CD4-positive, alpha-beta T cell treated with Interferon alpha-2 for 1 hour (primary cell): ENCODE measurements at places on chromosomes 1 and 21.

DNA sequence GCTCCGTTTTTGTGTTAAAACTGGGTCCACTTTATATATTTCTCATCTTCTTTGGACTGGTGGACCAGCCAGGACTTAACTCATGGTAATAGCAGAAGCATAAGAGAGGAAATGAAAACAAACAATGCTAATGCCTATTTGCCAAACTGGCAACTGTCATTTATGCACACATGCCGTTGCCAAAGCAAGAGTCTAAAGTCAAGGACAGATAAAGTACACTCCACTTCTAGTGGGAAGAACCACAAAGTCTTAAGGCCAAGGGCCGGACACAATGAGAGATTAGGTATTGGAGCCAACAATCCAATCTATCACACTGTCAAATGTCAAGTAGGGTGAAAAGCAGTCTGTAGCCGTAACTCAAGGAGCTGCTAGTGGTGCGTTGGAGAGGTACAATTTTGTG, 157.7 kb downstream of the LYPLAL1 start:
- no peak for DNase-seq

GRCh38 chr1:204088596-204088995, 15.7 kb downstream of the SOX13 start:
- no peak for DNase-seq

- DNase-seq = no peak
These were observed 211.0 kb downstream of the TOMM20 start for GRCh38 chr1:234917495-234918180.

DNA sequence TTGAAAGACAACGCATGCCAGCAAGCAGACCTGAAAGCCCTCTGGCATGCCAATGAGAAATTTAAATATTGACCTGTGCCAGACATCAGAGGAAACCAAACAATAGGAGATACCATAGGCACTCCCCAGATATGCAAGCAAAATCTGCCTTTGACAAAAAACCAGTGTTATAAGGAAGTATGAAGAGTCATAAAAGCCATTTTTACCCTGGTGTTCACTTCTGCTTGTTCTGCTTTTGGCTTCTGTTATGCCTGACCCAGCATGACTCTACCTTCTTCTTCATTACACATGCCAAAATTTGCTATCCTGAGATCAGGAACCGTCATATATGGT, 26.4 kb downstream of the NPHS2 start:
- DNase-seq = no peak

- no peak for DNase-seq
These were observed 218.1 kb downstream of the FMN2 start for GRCh38 chr1:240309769-240310168.

DNA sequence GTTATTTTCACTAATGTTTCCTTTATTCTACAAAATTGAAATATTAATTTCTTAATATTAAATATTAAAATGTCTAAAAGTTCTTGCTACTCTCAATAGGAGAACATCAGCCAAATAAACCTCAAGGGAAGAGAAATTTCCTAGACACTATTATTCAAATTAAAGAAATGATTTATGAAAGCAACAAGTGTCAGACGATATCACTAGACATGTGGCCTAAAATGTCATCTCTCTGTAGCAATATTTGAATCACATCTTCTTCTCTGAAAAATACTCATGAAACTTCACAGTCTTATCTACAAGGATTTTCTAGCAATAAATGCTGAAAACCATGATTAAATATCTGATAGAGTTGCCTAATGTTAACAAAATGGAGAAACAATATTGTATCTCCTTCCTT, 2.5 kb upstream of the SERBP1 start:
- no peak for DNase-seq

- DNase-seq = no peak
These were observed 13.8 kb upstream of the PHLDA3 start for GRCh38 chr1:201482755-201483154.

DNA sequence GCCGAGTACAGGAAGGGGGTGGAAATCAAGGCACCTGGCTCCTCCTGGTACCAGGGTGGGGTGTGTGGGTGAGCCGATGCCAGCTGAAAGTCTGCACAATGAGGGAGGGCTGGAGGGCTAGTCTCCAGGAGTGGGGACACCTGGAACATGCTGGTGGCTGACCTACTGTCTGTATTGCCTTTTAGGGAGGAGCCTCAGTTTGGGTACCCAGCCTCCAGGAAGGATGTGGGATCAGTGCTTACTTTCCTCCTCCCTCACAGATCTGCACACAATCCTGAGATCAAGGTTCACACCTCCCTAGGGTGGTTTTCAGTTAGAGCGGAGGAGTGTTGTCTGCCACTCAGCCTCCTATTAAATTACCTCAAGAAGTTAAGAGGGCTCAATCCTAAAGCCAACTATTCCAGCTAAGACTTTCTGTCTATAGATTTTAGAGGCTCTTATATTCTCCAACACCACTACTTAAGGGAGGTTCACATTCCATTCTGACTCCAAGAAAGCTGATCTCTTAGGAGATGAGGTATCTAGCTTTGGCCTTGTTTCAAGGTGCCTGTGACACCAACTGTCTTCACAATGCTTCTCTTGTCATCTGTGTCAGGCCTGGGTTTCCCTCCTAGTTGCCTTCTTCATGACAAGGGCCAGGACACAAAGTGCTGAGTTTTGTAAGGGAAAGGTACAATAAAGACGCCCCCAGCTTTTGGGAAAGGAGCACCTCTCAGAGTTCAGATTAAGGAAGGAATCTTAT, 15.7 kb downstream of the SSR2 start:
- no peak for DNase-seq

DNA sequence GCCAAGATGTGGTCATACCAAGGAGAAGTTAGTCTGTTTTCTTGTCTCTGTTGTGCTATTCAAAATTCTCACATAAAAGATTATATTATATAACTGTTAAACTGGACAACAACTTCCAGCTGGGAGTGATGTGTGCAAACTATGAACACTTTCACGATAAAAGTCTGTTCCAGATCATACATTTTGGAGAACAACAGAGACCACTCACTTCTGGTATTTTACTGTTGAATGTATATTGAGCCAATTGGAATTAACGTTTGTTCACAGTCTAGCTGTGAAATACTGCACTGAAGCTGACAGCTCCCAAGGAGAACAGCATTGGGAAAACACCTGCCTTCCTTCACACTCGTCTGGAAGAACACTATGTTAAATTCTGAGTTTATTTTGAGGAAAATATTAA, 860 bp upstream of the SHCBP1L start:
- no peak for DNase-seq

GRCh38 chr1:48471691-48472576, at the start of gene SPATA6:
TSS of gene SPATA6 (minus strand) at chr1:48472204. CDS start at chr1:48472008, 196 bp downstream.
- DNase-seq = peak; percentile 96

GRCh38 chr1:59401581-59401980, 104.7 kb downstream of the FGGY start:
- no peak for DNase-seq

DNA sequence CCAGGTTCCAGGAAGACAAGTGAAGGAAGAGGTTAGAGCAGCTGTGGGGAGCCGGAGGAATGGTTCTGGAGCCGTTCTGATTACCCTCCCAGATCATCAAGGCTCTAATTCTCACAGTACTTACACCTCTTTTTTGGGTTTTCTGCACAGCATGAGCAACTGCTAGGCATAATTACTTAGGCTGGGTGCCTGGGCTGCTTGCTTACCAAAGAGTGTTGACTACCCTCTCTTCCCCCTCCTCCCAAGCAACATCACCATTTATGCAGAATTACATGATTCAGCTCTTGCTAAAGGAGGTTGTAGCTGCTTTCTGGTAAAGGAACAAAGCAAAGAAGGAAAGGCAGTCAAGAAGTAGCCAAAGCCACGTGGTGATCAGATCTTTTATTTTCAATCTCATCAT, 397.2 kb downstream of the KCNH1 start:
- no peak for DNase-seq

- DNase-seq = no peak
These were observed 48.6 kb upstream of the COL11A1 start for GRCh38 chr1:103156966-103157365.

DNA sequence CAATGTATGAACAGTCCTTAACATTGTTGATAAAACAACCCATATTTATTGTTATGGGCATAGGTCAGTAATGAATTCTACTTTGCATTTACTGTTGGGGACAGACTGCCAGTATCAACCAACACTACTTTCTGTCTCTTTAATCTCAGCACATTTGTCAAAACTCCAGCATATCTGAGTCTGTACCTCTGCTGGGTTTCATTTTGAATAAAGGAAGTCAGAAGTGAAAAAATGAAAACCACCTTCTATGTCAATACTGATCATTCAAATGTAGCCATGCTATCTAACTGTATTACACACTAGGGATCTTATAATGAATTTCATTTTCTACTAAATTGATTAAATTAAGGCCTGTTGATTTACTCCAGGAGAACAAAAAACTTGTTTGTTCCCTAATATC, 24.2 kb upstream of the CXADR start:
- no peak for DNase-seq

- DNase-seq = no peak
These were observed 75.8 kb downstream of the SPATA6 start for GRCh38 chr1:48396208-48396607.

- no peak for DNase-seq
These were observed 262.7 kb downstream of the MATN1 start for GRCh38 chr1:30460661-30461060.

GRCh38 chr1:165586398-165586797, 42.6 kb downstream of the LRRC52 start:
- no peak for DNase-seq

DNA sequence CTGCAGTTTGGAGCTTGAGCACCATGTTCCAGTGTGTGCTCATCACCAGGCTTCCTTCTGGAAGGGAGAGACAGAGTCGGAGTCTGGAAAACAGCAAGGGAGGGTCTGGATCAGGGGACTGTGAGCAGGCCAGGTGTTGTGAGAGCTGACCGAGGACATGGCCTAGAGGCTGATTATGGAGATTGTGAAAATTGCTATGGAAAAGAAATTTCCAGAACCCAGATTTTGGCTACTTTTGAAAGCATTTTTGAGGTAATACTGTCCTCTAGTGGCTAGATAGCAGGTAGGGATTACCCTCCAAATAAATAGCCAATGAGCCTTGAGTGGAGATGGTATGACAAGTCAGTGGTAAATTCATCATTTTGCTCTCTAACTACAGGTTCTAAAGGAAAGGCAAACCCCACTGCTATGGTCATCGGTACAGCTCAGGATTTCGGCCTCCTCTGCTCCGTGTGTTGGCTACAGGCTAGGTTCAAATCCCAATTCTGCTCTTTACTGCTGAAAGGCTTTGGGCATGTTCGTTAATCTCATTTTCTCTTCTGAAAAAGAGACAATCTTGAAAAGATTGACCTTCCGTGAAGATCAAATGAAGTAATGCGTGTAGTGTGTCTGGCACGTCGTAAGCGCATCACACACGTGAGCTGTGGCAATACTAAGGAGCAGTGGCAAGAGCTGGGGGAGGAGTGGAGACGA, 1.0 kb upstream of the HAO2 start:
- DNase-seq = no peak

DNA sequence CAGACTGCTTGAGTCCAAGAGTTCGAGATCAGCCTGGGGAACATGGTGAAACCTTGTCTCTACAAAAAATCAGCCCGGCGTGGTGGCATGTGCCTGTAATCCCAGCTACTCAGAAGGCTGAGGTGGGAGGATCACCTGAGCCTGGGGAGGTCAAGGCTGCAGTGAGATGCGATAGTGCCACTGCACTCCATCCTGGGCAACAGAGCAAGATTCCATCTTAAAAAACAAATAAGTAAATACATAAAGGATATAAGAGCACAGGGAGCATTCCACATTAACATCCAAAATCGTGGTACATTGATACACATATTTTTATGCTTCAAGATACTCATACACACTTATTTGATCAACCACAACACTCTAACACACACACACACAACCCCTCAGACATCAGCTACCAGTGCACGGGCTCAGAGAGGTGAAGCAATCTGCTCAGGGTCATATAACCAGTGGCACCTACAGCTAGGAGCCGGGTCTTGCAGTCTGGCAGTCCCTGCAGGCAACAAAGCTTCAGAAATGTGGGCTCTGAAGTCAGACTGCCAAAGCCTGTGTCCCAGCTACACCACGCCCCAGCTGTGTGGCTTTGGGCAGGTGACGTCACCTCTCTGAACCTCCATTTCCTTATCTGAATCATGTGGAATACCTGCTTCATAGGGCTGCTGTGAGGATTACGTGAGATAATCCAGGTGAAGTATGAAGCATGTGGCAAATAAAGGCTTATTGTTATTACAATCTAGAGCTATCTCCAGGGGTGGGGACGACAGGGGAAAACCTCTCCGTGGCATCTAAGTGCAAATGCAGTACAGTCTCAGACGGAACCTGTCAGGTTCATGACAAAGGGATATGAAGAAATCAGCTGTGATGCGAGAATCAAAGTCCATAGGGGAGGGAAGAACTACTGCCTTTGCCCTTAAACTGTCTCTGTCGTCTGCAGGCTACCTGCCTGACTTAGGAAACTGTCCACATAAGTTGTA, 4.8 kb upstream of the CRYBG2 start:
- DNase-seq = peak; percentile 82
